Activated B cell treated with CpG ODN at 0.5 μM for 24 hours (primary cell): ENCODE measurements at places on chromosomes 2 and 18.
A peak's percentile ranks its signal among the peaks of the same experiment; 100 is the strongest.

DNA sequence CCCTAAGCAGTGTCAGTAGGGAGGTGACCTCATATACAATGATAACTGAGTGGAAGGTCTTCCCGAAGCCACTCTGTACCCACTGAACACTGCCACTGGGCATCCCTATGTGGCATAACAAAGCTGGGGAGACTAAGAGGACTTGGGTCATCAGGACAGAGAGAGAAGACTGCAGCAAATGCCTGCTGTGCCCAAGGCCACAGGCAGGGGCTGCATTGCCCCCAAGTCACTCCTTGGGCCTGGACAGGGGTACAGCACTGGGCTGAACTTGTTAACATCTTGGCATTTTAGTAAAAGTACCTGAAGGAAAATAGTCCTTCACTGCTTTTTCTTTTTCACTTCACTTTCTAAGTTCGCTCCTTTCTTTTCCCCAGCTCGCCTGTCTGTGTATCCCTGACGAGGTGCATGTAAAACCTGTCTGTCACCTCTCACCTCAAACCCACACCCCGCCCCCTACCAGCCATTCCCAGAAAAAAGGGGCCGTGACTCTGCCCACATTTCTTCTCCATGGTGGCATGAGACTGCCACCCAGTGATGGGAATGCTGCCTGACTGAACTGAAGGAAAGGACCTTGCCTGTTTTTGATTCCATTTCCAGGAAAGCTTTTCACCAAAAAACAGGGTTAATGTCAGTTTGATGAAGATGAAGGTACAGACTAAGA is 62.9 kb downstream of the MTHFD2 start:
- no peak for DNase-seq

GRCh38 chr2:127027715-127028114 is 79.2 kb downstream of the BIN1 start:
- DNase-seq: no peak

DNA sequence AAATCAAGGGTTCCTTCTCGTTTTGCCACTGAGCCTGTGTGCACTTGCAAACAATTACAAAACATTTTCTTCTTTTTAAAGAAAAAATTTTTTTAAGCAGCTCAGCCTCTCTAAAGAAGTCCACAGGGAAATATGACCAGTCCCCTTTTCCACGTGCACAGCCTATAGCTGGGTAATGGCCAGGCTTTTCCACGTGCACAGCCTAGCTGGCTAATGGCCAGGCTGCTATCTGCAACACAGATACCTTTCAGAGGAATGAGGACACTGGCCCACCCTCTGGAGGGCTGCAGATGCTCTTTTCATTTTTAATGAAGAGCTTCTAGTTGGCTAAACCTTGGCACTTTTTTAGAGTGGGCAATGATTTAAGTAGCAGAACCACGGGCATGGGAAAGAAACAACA is 46.3 kb downstream of the ASB18 start:
- no peak for DNase-seq

- DNase-seq: no peak
Measured at GRCh38 chr18:3456686-3457069, 6.7 kb downstream of the TGIF1 start.

DNA sequence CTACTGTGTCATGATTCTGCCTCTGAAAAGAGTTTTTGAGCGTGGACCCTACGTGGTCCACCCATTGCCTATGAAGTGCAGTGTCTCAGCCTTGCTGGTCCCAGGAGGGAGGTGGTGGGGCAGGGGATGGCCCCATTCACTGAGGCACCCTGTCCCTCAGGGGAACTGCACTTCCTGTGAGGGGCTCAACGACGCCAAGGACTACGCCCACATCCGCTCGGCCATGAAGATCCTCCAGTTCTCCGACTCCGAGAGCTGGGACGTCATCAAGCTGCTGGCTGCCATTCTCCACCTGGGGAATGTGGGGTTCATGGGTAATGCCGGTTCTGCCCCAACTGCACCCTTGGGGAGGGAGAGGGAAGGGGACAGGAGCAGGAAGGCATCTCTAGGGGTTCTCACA is 42.5 kb downstream of the MYO7B start:
- peak; percentile 48 for DNase-seq

GRCh38 chr2:164388511-164388910 is 232.8 kb downstream of the GRB14 start:
- no peak for DNase-seq

- DNase-seq: no peak
Measured at GRCh38 chr2:1510176-1510575, 96.9 kb downstream of the TPO start.

GRCh38 chr2:128145651-128146050 is 54.7 kb downstream of the UGGT1 start:
- no peak for DNase-seq

DNA sequence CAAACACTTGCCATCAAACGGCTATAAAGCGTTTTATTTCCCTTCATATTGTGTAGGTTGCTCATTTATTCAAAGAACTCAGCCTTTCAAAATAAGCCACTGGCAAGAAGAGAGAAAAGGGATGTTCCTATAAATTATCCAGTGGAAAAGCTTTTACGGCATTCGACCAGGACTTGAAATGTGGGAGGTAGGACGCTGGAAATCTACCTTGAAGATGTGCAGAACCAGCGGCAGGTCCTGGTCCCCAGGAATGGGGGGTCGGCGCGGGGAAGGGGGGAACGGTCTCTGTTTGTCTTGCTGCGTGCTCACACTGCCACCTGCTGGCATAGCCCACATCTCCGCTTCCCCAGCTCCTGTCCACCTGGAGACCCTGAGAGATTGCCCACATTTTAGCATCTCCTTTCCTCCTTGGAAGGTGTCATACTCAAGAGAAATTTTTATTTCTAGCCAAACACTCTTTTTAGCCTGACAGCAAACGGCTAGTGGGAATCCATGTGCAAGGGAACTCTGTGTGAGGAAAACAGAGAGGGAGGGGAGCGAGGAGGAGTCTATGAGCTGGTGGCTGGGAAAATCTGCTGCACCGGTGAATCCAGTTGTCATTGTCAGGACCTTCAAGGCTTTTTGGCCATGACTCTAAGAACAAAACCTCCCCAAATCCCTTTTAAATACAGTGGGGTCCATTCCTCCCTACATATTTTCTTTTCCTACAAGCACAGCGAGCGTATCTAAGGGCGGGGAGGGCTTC is 349.0 kb upstream of the PKDCC start:
- no peak for DNase-seq

DNA sequence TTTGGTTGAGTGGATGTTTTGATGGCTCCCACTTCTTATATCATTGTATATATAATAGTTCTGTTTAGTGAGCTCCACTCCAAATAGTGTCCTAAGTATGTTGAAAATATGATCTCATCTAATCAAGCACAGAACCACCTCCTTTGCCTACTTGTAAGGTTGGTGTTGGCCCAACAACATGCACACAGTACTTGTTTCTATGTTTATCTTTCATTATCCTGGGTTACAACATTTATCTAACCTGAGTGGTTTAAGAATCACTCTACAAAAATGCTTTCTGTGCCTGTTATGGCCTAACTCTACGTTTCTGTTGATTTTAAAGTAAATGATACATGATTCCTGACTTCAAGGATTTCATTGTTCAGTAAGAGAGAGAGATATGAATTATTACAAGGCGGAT is 281.9 kb downstream of the FIGN start:
- no peak for DNase-seq

GRCh38 chr18:48957136-48957535 is 6.4 kb upstream of the SMAD7 start:
- no peak for DNase-seq

GRCh38 chr2:64980183-64980582 is 9.0 kb upstream of the SLC1A4 start:
- DNase-seq: no peak

GRCh38 chr2:29222381-29223179 is 107.4 kb downstream of the CLIP4 start:
- DNase-seq: no peak

DNA sequence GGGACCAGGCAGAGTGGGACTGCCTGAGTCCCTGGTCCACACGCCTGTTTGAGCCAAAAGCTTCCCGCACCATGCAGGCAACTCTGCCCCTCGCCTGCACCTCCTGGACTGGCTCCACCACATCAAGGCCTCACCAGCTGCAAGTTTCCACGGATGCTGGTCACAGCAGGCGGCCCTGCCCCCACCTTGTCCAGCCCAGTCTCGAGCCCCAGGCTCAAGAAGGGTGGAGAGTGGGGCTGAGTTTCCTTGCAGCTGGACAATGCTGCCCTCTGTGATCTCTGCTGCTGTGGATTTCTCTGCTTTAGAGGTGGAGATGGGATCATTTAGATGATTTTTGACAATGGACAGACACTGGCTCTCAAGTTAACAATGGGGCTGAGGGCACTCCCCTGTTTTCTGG is 74.9 kb downstream of the MTCL1 start:
- no peak for DNase-seq

DNA sequence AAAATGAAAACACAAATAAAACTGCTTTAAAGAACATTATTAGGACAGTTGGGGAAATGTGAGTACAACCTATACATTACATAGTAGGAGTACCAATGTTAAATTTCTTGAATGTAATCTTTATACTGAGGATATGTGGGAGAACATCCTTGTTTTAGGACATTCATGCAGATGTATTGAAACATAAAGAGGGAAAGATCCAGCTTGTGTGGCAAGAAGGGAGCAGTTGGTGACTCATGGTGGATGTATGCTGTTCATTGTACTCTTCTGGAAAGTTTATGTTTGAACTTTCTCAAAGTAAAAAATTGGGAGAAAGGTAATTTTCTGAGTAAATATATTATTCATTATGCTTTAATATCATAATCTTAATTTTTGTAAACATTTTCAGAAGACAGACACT is 132.1 kb upstream of the DLGAP1 start:
- no peak for DNase-seq

GRCh38 chr18:75439348-75439747 is 11.8 kb upstream of the SMIM21 start:
- DNase-seq: no peak

DNA sequence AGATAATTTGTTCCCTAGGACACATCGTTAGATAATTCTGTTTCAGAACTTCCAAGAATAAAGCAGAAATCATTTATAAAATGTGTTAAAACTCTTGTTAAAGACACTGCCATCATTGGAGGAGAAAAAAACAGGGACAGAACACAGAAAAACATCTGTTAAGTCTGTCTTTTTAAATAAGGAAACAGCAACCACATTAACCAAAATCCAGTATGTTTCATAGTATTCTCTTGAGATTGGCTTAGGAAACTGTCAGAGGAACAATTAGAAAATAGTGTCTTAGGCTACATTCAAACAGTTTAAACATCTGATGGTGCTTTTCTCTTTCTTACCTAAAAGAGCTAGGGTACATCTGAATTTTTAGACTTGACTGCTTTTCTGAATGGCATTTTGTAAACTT is 81.6 kb downstream of the PMS1 start:
- DNase-seq: no peak

DNA sequence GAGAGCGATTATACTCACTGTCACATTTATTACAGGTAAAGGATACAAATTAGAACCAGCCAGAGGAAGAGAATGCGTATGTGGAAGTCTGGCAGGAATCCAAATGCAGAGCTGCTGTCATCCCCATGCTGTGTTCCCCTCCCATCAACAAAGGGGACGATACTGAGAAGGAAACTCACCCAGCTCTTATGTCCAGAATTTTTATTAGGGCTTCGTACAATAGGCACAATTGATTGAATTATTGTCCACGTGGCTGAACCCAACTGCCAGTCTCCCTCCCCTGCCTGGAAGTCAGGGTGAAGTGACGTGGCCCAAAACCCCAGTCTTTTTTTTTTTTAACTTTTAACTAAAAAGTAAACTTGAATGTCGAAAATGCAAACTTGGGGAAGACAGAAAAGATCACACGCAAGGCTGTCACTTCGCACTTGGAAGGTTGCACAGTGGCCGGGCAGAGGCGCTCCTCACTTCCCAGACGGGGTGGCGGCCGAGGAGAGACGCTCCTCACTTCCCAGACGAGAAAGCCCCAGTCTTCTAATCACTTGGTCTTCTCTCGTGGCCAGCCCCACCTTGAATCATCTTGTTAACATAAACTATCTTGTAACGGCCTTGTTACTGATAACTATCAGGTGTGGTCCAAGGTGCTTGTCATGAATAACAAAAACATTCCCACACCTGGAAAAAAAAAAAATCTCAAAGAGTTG is 40.0 kb upstream of the ITSN2 start:
- no peak for DNase-seq

GRCh38 chr18:35267161-35267651 is 22.8 kb downstream of the ZSCAN30 start:
- DNase-seq: peak; percentile 72

DNA sequence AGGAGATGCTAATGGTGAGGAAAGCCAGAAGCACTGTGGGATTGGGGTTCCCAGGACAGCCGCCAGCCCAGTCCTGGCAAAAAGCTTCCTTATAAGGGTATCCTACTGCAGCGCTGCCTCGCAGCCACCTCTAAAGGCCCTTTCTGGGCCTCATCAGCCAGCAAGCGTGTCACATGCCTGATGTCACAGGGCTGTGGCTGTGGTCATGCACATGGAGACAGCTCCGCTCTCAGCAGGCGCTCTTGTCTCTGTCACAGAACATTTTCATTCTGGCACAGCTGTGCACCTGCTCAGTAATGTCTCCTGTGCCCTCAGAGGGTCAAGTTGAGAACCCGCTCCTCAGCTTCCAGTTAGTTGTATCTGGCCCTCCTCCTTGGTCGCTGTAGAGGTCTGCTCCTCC is 17.7 kb upstream of the MAL start:
- no peak for DNase-seq

DNA sequence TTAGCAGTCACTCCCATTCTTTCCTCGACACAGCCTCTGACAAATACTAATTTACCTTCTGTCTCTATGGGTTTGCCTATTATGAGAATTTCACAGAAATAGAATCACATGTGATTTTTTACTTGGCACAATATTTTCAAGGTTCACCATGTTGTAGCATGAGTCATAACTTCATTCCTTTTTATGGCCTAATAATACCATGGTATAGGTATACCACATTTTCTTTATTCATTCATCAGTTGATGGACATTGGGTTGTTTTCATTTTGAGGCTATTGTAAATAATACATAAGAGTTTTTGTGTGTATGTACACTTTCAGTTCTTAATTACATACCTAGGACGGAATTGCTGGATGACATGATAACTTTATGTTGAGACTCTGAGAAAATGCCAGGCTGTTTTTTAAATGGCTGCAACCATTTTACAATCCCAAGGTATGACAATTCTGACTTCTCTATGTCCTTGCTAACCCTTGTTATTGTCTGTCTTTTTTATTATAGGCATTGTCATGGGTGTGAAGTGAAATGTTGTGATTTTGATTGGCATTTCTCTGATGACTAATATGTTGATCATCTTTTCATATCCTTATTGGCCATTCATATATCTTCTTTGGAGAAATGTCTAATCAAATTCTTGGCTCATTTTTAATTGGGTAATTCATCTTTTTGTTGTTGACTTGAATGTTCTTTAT is 87.9 kb downstream of the IRS1 start:
- no peak for DNase-seq

- DNase-seq: no peak
Measured at GRCh38 chr2:30514134-30514847, 67.2 kb downstream of the LCLAT1 start.

DNA sequence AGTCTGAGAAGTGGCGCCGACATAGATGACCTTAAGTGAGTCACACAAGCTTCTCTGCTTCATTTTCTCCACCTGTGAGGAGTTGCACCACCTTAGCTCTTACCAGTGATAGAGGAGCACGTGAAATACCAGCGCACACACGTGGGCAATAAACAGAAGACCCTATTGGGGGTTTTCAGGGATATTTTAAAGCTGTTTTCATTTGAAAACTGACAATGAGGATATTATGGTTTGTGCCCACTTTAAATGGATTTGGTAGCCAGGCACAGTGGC is 47.3 kb upstream of the FZD7 start:
- DNase-seq: no peak

- DNase-seq: no peak
Measured at GRCh38 chr2:112698834-112699515, 21.8 kb upstream of the NT5DC4 start.
